ENCODE measurements at places on chromosomes 3 and 15. TPM values are rescaled to one million over a fixed set of nuclear protein-coding genes. Genes with fewer than 3 reads are reported as not detected.

GRCh38 chr3:39224288-39224687 lies 31.9 kb upstream of the XIRP1 start:
- DNase-seq, result no peak
- peaks cover 49% of the 10 kb centered on the region for H3K27me3 ChIP-seq
- no peak overlapping the region for H3K4me3 ChIP-seq
- no peaks in the 10 kb centered on the region for H3K36me3 ChIP-seq
- peaks cover 40% of the 10 kb centered on the region for H3K4me1 ChIP-seq

The WDR5B gene
- 4.3 TPM for total RNA-seq

DNA sequence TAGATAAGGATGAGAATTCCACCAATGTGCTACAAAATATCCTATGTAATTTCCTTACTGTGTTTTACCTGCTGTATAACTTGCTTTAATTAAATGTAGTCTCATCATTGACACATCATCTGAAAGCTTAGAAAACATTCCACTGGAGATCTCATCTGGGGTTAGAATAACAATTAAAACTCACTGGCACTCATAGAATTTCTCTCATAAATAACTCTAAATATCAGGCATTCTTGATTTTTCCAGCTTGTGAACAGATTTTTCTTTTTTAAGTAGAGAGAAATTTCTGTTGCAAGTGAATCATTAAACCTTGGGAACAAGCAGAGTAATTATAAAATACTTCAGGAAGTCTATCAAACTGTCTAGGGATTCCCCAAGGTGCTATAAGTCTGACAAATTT lies 843.8 kb downstream of the NAALADL2 start:
- H3K4me3 ChIP-seq, result no peak overlapping the region
- H3K27me3 ChIP-seq, result no peaks in the 10 kb centered on the region
- H3K27ac ChIP-seq, result no peak overlapping the region
- DNase-seq, result no peak

DNA sequence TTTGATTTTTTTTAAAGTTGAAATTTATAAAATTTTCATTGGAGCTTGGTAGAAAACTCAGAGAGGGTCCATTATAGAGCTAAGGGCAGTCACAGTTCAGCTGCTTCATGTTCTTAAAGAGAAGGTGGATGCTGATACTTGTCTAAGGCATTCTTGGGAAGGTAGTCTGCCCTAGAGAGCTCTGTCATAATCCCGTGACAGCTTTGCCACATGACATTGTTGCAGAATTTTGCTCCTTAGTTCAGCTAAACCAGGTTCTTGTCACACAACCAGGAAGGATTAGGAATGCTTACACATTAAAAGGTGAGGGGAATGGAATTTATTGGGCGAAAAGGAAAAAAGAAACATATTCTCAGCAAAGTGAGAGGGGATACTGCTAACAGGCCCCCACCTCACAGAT lies 130.9 kb downstream of the GMNC start:
- no peaks in the 10 kb centered on the region for H3K4me1 ChIP-seq
- no peak for DNase-seq
- H3K4me3 ChIP-seq, result no peak overlapping the region
- H3K36me3 ChIP-seq, result no peaks in the 10 kb centered on the region
- H3K27me3 ChIP-seq, result peaks cover 2% of the 10 kb centered on the region
- H3K27ac ChIP-seq, result no peak overlapping the region

DNA sequence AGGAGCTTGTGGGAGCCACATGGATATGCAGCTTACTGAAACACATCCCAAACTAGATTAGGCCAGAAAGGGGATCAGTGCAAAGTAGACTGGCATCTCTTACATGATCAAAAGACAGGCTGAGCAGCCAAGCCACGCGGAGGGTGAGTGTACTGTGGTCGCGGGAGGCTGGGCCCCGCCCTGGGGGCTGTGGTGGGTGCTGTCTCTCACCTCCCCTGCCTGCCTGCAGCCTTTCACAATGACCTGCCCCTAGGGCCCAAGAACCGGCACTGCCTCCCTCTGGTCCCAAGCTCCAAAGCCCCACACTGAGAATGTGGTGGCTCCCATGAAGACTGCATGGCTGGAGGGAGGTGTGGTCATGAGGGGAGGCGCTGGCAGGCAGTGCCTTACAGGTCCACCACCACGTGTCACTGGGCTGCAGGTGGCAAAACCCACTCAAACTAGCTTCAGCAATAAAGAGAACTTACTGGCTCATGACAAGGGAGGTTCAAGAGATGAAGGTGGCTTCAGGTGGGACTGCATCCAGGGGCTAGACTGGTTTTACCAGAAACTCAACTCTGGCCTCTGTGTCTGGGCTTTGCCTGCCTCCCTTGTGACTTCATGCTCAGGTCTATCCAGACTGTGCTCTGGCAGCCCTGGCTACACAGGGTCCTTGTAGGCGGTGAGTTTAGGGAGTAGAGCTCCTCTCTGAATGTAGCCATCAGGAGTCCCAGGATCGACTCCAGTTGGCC lies 27.4 kb upstream of the PLXND1 start:
- peaks cover 14% of the 10 kb centered on the region for H3K27me3 ChIP-seq
- no peak overlapping the region for H3K27ac ChIP-seq
- no peaks in the 10 kb centered on the region for H3K4me1 ChIP-seq
- H3K36me3 ChIP-seq, result no peaks in the 10 kb centered on the region
- no peak for DNase-seq
- H3K4me3 ChIP-seq, result no peak overlapping the region

- no peaks in the 10 kb centered on the region for H3K27me3 ChIP-seq
- no peak overlapping the region for H3K4me3 ChIP-seq
- H3K36me3 ChIP-seq, result no peaks in the 10 kb centered on the region
- H3K4me1 ChIP-seq, result no peaks in the 10 kb centered on the region
- no peak for DNase-seq
- H3K27ac ChIP-seq, result no peak overlapping the region
Measured at GRCh38 chr3:21326704-21327475, 424.1 kb downstream of the ZNF385D start.

DNA sequence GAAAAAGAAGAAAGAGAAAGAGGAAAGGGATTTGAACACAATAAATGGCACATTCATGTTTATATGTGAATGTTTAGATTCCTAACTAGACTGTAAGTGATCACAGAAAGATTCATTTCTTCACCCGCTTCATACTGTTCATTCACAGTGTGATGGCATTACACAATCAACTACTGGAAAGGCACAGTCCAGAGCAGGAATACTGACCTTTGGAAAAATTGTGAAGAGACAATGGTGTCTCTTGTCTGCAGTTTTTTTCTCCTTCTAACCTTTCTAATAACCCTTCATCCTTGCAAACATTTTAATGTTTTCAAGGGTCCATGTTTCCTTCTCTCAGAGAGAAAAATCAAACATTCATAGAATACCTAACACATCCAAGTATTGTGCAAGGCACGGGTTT lies 180.9 kb upstream of the SOX14 start:
- H3K4me3 ChIP-seq, result no peak overlapping the region
- no peaks in the 10 kb centered on the region for H3K27me3 ChIP-seq
- H3K36me3 ChIP-seq, result no peaks in the 10 kb centered on the region
- no peak overlapping the region for H3K27ac ChIP-seq

- H3K27me3 ChIP-seq, result no peaks in the 10 kb centered on the region
- no peak for DNase-seq
- no peak overlapping the region for H3K27ac ChIP-seq
- no peak overlapping the region for H3K4me3 ChIP-seq
- no peaks in the 10 kb centered on the region for H3K4me1 ChIP-seq
Measured at GRCh38 chr15:27826902-27827714, 272.0 kb downstream of the OCA2 start.

- no peak overlapping the region for H3K27ac ChIP-seq
- DNase-seq, result no peak
- no peak overlapping the region for H3K4me3 ChIP-seq
- H3K27me3 ChIP-seq, result no peaks in the 10 kb centered on the region
Measured at GRCh38 chr3:149820183-149820582, 7.2 kb downstream of the RNF13 start.

DNA sequence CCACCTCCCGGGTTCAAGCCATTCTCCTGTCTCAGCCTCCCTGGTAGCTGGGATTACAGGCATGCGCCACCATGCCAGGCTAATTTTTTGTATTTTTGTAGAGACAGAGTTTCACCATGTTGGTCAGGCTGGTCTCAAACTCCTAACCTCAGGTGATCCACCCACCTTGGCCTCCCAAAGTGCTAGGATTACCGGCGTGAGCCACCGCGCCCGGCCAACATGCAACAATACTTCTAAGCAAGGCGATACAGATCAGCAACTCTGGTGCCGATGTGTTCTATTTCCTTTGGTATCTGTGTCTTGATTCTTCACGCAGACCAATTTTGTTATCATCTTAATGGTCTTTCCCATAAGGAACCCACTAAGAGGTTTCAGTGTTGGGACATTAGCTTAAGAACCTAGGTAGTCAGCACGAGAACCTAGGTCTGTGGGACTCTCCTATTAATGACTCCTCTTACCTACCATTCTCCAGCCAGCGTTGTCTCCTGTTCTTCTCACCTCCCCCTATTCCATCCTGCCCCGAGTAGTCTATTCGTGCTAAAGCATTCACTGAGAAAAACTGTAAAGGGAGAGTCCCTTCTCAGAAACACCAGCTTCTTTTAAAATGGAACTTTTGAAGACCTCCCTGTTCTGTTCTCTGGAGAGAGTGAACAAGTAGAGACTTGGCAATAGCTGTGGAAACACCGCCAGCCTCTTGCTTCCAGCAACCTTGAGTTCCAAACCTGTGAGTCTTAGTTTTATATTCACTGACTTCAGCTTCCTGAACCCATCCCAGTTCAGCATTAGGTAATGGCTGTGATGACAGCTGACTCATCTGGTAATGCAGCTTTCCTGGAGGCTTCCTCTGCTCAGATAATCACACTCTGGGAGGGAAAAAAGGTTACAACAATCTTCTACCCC lies 61.2 kb downstream of the TSC22D2 start:
- DNase-seq, result no peak
- no peak overlapping the region for H3K27ac ChIP-seq
- no peak overlapping the region for H3K4me3 ChIP-seq
- H3K36me3 ChIP-seq, result peaks cover 2% of the 10 kb centered on the region

- peaks cover 3% of the 10 kb centered on the region for H3K36me3 ChIP-seq
- no peak overlapping the region for H3K4me3 ChIP-seq
- DNase-seq, result no peak
- H3K27me3 ChIP-seq, result peaks cover 3% of the 10 kb centered on the region
- H3K4me1 ChIP-seq, result peaks cover 40% of the 10 kb centered on the region
Measured at GRCh38 chr3:72263223-72263990, 478.5 kb upstream of the PROK2 start.

DNA sequence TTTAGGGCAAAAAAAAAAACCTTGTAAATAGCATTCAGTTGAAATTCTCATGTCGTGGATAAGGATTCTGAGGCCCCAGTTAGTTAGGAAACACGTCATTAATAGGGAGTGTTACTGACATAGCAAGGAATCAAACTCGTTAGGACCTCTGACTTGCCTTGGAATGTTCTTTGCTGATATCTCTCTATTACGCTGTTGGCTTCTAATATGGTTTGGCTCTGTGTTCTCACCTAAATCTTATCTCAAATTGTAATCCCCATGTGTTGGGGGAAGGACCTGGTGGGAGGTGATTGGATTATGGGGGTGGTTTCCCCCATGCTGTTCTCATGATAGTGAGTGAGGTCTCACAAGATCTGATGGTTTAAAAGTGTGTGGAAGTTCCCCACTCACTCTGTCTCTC lies 40.3 kb downstream of the CHL1 start:
- no peak overlapping the region for H3K27ac ChIP-seq
- H3K27me3 ChIP-seq, result no peaks in the 10 kb centered on the region
- no peaks in the 10 kb centered on the region for H3K4me1 ChIP-seq
- DNase-seq, result no peak
- H3K36me3 ChIP-seq, result no peaks in the 10 kb centered on the region
- no peak overlapping the region for H3K4me3 ChIP-seq

The PLAAT1 gene
- total RNA-seq, result not detected

The CISH gene
- total RNA-seq, result 341 TPM

The MED12L gene
- 4.9 TPM for total RNA-seq

The USP4 gene
- 84.4 TPM for total RNA-seq

DNA sequence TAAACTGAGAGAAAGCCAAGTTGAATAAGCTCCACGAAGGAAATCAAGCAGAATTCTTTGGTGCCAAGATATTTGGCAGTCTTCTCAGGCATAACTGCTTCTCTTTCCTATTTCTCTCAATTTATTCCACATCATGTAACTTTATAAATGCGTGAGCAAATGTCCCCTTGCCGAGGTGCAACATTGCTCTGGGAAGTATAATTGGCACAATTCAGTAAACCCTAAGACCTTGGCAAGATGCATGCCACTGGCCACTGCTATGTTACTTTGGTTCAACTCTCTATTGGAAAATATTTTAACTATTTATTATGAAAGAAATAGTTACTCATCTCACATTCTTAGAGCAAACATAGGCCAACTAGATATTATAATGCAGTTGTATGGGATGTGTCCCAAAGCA lies 170.2 kb downstream of the SUCNR1 start:
- peaks cover 7% of the 10 kb centered on the region for H3K4me1 ChIP-seq
- H3K27ac ChIP-seq, result no peak overlapping the region

The CYP1A2 gene
- not detected for total RNA-seq

DNA sequence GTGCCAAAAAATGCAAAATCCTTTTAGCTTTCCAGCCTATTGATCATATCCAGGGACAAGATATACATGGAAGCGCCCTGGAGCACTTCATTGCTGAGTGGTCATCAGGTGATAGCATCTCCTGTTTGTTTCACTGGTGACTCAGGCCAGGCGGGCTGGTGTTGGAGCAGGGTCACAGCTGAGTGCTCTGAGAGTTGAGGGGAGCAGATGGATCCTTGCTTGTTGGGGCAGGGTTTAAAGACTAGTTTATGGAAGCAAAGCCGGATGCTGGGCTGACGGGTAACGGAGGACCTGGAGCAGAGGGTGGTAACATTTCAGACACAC lies 405.0 kb upstream of the TPM1 start:
- H3K4me1 ChIP-seq, result no peaks in the 10 kb centered on the region
- DNase-seq, result no peak
- H3K27ac ChIP-seq, result no peak overlapping the region
- H3K36me3 ChIP-seq, result no peaks in the 10 kb centered on the region
- H3K4me3 ChIP-seq, result no peak overlapping the region

DNA sequence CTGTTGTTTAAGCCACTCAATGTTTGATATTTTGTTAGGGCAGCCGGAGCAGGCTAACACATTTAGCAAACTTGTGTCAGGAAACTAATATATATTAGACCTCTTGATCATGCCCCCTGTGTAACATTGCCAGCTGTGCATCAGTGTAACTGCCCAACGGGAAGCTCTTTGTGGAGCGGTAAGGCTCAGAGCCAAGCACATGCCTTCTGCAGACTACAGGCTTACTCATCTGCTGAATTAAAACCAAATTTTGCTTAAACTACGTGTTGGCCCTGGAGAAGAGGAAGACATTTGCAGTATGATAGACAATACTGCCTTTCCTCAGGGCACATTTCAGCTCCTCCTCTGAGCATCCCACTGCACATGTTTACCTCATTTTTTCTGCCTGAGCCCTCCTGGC lies 50.5 kb upstream of the KCNMB2 start:
- no peaks in the 10 kb centered on the region for H3K4me1 ChIP-seq
- no peak overlapping the region for H3K4me3 ChIP-seq
- H3K27me3 ChIP-seq, result no peaks in the 10 kb centered on the region

- no peaks in the 10 kb centered on the region for H3K36me3 ChIP-seq
- H3K4me1 ChIP-seq, result no peaks in the 10 kb centered on the region
- no peak for DNase-seq
- H3K4me3 ChIP-seq, result no peak overlapping the region
- peaks cover 19% of the 10 kb centered on the region for H3K27me3 ChIP-seq
- H3K27ac ChIP-seq, result no peak overlapping the region
Measured at GRCh38 chr15:100681335-100681746, 79.0 kb downstream of the ASB7 start.

GRCh38 chr3:45691842-45692241 lies 2.6 kb downstream of the SACM1L start:
- DNase-seq, result no peak
- H3K27ac ChIP-seq, result peak overlapping the region; percentile 100
- H3K4me1 ChIP-seq, result peaks cover 81% of the 10 kb centered on the region
- peaks cover 46% of the 10 kb centered on the region for H3K36me3 ChIP-seq

- no peak overlapping the region for H3K27ac ChIP-seq
- H3K36me3 ChIP-seq, result no peaks in the 10 kb centered on the region
- no peaks in the 10 kb centered on the region for H3K4me1 ChIP-seq
- H3K27me3 ChIP-seq, result no peaks in the 10 kb centered on the region
- no peak overlapping the region for H3K4me3 ChIP-seq
Measured at GRCh38 chr15:47384341-47384740, 333.0 kb upstream of the SEMA6D start.

Data from activated T-helper 1 cell treated with anti-CD3 and anti-CD28 coated beads, Interleukin-12 subunit alpha, Interleukin-12 subunit beta, Interleukin-2, Interleukin-4 antibody, amounts not matched to agents 30 ng/mL and 10 ng/mL and 1 ng/mL, durations not matched to agents 14 hours and 24 hours and 36 hours (primary cell).